GM04503 (cell line): ENCODE measurements at places on chromosomes 1 and 21.
A peak's percentile ranks its signal among the peaks of the same experiment; 100 is the strongest.

- DNase-seq = no peak
Measured at GRCh38 chr1:70202173-70202758, 3.1 kb downstream of the LRRC40 start.

- DNase-seq = no peak
Measured at GRCh38 chr1:235989105-235989504, 75.8 kb downstream of the NID1 start.

DNA sequence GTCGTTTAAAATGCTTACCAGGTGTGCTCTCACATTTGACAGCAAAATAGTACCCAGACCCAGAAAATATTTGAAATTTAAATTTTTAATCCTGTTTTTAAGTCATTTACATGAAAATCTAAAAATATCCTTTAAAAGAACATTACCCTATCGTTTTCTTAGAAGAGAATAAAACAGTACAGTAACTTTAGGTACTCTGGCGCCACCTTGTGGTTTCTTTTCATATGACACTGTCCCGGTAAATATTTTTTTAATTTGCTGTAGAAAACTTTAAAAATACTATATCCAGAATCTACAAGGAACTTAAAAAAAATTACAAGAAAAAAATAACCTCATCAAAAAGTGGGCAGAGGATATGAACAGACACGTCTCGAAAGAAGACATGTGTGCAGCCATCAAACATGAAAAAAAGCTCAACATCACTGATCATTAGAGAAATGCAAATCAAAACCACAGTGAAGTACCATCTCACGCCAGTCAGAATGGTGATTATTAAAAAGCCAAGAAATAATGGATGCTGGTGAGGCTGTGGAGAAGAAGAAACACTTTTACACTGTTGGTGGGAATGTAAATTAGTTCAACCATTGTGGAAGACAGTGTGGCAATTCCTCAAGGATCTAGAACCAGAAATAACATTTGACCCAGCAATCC lies 129.2 kb downstream of the RGS21 start:
- DNase-seq = peak; percentile 0

GRCh38 chr1:246377625-246378153 lies 129.4 kb downstream of the SMYD3 start:
- DNase-seq = no peak

- no peak for DNase-seq
Measured at GRCh38 chr1:175089136-175089718, 21.6 kb downstream of the TNN start.

GRCh38 chr1:47696737-47697441 lies 259.0 kb downstream of the FOXD2 start:
- DNase-seq = no peak

- no peak for DNase-seq
Measured at GRCh38 chr1:203666609-203667008, 40.0 kb downstream of the ATP2B4 start.

GRCh38 chr1:232558954-232559353 lies 71.0 kb downstream of the SIPA1L2 start:
- DNase-seq = no peak

DNA sequence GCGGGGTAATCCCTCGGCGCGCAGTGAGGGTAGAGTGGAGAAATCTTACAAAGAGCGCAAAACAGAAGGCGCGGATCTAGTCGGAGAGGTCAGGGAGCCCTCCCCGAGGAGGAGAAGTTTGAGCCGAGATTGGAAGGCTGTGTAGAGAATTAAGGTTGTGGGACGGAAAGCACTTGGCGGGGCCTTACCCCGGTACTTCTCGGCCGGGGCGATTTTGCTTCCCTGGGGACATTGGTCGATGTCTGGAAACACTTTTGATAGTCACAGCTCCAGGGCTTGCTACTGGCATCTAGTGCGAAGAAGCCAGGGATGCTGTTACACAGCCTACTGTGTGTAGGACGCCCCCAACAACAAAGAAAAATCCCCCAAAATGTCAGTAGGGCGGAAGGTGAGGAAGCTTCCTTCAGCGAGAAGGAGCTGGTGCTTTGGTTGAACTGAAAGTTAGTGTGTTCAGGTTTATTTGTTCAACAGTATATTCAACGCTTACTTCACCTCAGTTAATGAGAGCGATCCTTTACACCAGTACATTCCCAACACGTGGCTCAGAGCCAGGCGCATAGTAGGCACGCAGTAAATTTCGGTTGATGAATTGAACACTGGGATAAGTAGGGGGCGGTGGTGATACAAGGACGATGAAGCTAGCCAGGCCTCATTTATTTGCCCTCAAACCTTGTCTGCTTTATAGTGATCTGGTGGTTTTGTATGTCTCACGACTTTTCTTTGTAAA lies 807 bp downstream of the CEP85 start:
- no peak for DNase-seq

DNA sequence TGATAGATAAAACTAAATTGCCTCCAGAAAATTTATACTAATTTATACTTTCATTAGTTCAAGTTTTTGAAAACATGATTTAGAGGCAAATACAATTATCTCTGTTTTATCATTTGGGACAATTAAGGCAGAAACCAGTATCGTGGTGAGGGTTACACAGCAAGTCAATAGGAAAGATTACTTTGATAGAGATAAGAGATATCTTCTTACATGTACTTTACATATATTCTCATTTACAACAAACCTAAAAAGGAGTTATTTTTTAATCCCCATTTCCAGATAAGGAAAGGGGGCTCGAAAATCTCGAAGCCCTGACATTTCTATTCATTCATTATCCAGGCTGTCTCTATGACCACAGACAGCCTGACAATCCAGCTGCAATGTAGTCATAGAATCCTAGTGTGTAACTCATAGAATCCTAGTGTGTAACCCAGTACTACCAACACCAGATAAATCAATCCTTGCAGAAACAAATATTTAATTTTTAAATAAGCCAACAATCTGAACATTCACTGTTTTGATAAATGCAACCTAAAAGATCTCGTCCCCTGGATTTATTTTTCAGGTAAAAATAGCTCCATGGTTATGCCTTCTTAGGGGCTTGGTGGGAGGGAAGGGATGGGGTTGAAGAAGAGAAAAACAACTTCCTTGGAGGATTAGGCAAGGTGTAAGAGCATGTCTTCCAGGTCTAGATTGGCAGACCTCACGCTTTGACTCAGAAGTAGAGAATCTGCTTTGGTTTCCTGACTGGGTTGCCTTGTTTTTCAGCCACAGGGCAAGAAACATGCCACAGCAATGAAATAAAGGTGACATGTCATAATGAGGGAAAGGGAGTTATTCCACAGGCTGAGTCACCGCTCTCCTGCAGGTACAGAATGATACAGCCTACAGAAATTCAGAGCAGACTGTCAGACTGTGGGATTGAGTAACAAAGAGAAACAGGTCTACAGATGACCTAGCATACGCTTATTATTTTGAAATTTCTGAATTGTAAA lies 45.6 kb downstream of the IRF2BP2 start:
- DNase-seq = peak; percentile 56

DNA sequence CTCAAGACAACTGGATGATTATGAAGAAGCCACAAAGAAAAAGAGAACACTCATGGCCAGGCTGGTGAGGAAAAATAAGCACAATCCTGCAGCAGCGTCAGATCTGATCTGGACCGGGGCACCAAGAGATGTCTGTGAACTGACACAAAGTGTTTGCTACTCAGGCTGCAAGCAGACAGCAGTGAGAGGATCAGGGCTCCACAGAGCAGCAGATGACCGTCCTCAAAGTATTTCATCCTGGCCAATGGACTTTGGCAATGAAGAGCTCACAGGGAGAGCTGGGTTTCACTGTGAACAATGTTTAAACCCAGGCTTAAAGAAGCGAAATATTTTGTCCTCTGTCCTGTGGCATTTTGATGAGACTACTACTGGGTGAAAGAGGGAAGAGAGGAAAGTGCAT lies 299.2 kb downstream of the GPATCH2 start:
- DNase-seq = no peak

GRCh38 chr1:227388214-227389168 lies 70.2 kb upstream of the CDC42BPA start:
- no peak for DNase-seq

GRCh38 chr1:11057477-11057876 lies 2.3 kb downstream of the SRM start:
- no peak for DNase-seq

GRCh38 chr1:66623812-66624211 lies 89.9 kb downstream of the SGIP1 start:
- peak; percentile 23 for DNase-seq
